ENCODE measurements at places on chromosomes 12 and 14.
A peak's percentile ranks its signal among the peaks of the same experiment; 100 is the strongest.

DNA sequence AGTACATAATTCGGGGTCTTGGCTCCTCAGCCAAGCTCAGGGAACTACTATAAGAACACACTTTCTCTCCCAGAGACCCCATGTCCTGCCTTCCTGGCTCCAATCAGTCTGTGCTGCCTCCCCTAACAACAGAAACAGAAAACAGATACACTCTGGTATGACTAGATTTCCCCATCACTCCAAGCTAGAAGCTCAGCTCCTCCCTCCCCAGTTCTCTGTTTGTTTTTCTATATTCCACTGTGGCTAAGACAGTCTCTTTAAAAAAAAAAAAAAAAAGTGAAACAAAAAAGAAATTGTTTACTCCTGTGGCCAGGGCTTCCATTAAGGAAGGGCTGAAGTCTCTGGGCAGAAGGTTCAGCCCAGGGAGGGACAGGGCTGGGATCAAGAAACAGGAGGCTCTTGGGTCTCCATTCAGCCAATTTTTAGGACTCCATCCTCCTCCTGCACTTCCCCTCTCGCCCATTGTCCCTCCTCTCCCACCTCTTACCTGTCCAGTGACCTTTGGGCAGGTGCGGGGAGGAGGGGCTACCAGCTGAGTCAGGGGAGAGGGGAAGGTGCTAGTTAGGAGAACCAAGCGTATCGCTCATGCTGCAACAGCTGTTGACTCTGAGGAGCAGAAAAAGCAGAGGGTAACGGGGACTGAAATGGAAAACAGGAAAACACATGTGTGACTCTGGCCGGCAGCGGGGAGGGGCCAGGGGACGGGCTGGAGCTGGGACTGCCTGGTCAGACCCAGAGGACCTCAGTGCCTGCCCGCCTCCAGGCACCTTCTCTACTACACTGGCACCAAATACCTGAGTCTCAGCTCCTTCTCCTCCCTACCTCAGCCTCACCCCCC, 4.1 kb upstream of the SLC7A7 start:
- DNase-seq = peak; percentile 70

GRCh38 chr12:108768591-108769500, 37.5 kb upstream of the CORO1C start:
- peak; percentile 68 for DNase-seq

- DNase-seq = no peak
Measured at GRCh38 chr12:47988073-47989022, 15.9 kb downstream of the COL2A1 start.

DNA sequence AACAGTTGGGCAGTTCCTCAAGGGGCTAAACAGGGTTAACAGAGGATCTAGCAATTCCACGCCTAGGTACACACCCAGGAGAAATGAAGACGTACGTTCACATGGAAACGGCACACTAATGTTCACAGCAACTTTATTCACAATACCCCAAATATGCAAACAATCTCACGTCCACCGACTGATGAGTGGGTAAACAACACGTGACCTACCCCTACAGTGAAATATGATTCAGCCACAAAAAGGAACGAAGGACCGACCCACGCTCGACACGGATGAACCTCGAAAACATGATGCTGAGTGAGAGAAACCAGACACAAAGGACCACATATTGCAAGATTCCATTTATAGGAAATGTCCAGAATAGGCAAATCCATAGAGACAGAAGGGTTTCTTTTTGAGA, 112.7 kb downstream of the NCOR2 start:
- no peak for DNase-seq

GRCh38 chr12:49622501-49623141, 740 bp upstream of the PRPF40B start:
- DNase-seq = no peak

DNA sequence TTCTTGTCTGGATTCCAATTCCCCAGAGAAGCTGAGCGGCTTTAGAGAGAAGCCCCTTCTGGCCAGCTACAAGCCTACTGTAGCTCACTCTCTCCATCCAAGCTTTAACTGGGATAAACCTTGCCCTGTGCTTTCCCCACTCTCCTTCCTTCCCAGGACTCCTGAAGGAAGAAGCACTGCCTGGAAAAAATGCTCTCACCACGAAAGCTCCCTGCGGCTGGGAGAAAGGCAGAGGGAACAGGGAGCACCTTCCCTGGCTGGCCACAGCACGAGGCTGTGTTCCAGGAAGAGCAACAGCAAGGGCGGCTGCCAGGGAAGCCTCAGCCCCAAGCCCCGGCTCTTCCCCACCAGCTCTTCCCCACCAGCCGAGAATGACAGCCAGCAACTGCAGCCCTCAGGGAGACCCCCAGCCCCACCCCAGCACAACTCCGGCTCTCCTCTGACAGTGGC, 40.8 kb upstream of the PNMA1 start:
- peak; percentile 65 for DNase-seq

GRCh38 chr12:40240779-40241178, 16.0 kb downstream of the LRRK2 start:
- no peak for DNase-seq

DNA sequence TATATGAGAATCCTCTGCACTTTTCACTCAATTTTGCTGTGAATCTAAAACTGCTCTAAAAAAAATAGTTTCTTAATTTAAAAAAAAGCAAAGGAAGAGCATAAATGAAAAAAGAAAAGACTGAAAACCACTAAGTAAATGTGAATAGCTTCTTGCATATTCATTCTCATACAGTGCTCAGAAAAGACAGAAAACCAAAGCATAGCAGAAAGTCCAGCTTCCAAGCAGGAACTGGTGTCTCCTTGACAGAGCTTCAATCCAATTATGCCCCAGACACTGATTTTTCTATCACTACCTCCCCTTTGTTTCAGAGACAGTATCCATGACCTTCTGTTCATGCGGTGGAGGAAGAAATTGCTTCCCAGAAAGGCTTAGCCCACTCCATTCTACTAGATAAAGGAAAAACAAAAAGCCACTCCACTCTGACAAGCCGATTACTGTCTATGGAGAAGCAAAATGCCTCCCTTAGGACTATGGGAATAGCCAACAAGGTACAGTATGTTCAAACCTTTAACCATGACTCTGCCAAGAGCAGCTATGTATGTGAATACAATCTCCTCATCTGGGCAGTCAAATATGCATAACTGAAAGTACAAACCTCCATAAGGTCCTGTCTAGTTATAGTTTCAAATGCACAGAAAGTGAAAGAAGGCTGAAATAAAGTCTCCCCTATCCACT, 40.6 kb downstream of the ATF7 start:
- no peak for DNase-seq

- DNase-seq = no peak
Measured at GRCh38 chr14:104478656-104479055, 100.9 kb upstream of the C14orf180 start.

DNA sequence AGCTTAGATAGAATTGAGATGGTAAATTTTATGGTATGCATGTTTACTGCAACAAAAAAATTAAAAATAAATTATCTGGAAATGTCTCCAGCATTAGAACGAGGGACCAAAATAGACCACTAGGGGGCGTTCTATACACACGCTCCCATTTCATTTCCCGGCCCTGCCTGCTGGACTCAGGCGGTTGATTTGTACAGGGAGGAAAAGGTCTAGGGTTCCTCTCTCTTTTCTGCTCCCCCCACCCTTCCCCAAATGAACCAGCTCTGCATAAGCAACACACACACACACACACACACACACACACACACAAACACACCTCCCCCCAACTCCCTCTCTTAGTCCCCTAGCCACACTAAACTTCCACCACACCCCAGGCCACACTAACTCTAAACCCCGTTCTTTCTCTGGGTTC, 7.8 kb upstream of the DTX1 start:
- no peak for DNase-seq

- DNase-seq = peak; percentile 35
Measured at GRCh38 chr14:69043596-69044260, 64.6 kb upstream of the ACTN1 start.

- DNase-seq = no peak
Measured at GRCh38 chr12:54262403-54262925, 17.5 kb downstream of the CBX5 start.

DNA sequence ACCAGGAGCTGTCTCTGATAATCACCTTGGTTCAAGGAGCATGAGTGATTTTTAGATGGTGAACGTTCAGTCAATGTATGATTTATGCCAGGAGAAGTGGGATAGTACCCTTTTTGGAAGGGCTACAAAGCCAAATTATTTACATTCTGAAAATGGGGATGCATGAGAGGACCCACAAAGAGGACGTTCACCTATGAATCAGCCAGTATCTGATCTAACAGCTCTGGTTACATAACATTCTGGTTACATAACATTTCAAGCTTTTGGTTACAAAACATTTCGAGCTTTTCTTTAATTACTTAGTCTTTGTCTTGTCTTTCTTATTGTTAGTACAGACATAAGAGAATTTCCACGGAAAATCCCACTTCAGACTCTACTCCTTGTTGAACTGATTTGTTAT, 68.8 kb downstream of the SLCO1A2 start:
- no peak for DNase-seq

GRCh38 chr12:40202095-40203059, 22.4 kb upstream of the LRRK2 start:
- DNase-seq = no peak

DNA sequence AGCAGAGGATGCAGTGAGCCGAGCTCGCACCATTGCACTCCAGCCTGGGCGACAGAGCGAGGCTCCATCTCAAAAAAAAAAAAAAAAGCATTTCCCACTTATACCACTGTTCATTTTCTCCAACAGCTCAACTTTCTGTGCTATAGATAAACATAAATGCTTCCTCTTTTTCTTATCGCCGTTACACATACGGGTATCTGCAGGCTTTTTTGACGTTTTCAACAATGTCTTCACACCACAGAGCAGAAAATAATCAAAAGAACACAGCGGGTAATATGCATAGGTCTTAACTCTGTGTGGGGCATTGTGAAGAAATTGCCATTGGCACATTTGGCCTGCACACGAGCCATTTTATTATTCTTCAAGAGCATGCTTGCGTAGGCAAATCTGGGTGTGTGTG, 86.4 kb downstream of the CAPZA3 start:
- no peak for DNase-seq

GRCh38 chr14:24818058-24818822, 184.2 kb upstream of the GZMB start:
- DNase-seq = peak; percentile 65

DNA sequence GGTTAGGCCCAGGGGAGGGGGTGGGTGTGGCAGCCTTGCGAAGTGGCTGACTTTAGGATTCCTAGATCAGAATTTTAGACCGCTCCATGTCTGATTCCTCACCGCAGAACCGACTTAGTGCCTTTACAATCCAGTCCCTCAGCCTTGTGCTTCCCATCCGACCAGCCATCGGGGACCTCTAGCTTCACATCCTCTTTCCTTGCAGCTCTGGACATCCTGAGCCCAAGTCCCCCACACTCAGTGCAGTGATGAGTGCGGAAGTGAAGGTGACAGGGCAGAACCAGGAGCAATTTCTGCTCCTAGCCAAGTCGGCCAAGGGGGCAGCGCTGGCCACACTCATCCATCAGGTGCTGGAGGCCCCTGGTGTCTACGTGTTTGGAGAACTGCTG, 557 bp downstream of the COPS7A start:
- DNase-seq = no peak

- no peak for DNase-seq
Measured at GRCh38 chr14:97594306-97594705, 797.1 kb downstream of the VRK1 start.

DNA sequence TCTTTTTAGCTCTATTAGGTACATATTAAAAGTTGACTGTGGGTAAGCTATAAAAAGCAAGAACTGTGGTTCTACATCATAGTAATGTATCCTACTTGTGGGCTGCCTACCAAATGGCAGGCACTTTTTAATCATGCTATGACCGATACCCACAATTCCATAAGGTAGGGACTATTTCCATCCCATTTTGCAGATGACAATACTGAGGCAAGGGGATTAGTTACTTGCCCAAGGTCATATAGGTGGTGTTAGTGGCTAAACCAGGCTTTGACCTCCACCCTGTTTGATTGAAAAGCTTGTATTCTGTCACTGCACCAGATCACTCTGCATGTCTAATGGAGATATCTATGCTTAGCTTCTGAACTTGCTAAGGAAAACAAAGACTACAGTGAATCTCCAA, 151.9 kb downstream of the SSPN start:
- DNase-seq = no peak

GRCh38 chr12:106150555-106150954, 11.8 kb upstream of the NUAK1 start:
- no peak for DNase-seq

DNA sequence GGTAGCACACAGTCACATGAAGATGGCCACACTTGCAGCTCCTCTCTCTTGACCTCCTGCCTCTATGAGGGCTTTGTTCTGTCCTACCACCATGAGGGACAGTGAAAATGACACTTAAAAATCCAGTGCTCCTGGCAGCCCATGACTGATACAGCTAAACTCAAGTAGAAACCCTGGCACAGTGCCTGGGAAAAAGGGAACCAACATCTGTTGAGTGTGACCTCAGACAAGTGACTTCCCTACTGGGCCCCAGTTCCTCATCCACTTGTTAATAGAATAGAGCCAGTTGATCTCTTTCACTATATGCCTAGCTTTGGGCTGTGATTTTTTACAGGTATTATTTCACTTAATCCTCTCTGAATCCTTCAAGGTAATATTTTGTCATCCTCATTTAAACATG, 4.8 kb downstream of the GUCY2C start:
- no peak for DNase-seq

GRCh38 chr12:121365416-121366062, 13.3 kb upstream of the ANAPC5 start:
- DNase-seq = no peak

GRCh38 chr12:79375050-79375449, 315.7 kb downstream of the PAWR start:
- DNase-seq = no peak

DNA sequence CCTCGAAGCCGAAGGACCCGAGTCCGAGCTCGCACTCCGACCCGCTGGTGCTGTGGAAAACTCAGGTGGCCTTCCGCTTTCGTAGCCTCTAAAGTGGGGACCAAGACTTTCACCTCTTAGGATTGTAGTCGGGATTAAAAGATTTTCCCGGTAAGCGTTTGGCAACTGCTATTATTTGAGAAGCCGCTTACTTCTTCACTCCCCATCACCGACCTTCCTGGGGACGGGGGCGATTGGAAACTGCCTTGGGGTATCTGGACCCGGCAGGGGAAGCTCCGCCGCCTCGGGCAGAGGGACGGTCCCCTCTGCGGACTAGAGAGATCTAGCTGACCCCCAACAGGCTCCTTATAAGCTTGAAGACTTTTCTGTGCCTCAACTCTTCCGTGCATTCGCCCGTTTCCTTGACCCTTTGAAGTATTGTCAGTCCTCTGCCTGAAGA, 659 bp downstream of the TRAFD1 start:
- DNase-seq = no peak

DNA sequence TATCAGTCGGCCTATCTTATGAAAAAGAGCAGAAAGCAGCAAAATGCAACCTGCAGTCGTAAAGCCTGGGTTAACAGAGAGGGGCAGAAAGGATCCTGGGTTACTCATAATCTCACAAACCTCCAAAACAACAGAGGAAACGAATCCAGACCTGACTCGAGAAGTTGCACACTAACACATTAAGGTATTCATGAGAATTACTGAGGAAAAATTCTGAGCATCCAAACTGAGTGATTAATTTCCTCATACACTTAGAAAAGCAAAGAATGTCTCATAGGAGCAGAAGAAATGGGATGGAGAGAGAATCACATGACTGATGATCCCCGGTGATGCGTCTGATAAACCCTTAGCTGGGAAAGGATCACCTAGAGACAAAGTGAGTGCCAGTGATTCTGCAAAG, 272.5 kb downstream of the TMEM132D start:
- DNase-seq = no peak

- DNase-seq = no peak
Measured at GRCh38 chr12:90690120-90690519, 264.9 kb downstream of the CCER1 start.
